ENCODE measurements at places on chromosomes 12 and 14. TPM values are rescaled to one million over a fixed set of nuclear protein-coding genes. Genes with fewer than 3 reads are reported as not detected.

DNA sequence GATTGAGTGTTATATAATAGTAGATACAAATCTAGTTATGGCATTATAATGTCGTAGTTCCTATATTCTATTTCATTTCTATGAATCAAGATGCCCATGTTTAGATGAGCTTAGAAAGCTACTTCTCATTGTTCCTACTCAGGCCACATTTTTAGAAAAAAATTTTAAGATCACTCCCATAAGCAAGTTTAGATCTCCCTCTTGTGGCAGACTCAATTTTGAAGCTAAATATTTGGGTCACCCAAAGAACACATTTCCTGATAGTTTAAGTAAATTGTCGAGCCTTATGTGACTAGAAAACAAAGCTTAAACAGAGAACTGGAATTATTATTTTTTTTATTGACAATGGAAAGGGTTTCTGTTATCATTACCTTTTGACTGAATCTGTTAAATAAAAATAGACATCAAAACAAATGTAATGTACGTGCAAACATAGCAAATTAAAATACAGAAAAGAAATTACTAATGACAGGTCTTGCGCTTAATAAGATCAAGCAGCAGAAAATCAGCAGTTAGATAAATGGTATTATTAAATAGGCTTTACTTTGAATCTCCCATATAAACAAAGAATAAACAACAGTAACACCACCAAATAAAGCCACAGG is 180.2 kb downstream of the ACSS3 start:
- no peak for DNase-seq

DNA sequence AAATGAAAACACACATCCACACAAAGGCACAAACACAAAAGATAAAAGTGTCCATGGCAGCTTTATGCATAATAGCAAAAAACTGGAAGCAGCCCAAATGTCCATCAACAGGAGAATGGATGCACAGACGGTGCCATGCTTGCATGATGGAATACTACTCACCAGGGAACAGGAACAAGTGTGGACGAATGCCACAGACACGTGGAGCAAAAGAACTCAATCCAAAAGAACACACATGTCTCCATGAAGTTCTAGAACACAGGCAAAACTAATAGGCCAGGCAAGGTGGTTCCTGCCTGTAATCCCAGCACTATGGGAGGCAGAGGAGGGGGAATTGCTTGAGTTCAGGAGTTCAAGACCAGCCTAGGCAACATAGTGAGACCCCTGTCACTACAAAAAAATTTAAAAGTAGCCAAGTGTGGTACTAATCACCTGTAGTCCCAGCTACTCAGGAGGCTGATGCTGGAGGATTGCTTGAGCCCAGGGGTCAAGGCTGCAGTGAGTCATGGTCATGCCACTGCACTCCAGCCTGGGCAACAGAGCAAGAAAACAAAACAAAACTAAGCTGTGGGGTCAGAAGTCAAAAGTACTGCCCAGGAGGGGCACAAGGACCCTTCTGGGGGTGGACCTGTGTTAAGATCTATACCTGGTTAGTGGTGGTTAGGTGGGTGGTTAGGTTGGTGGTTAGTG is 7.3 kb upstream of the TMEM119 start:
- DNase-seq = no peak

DNA sequence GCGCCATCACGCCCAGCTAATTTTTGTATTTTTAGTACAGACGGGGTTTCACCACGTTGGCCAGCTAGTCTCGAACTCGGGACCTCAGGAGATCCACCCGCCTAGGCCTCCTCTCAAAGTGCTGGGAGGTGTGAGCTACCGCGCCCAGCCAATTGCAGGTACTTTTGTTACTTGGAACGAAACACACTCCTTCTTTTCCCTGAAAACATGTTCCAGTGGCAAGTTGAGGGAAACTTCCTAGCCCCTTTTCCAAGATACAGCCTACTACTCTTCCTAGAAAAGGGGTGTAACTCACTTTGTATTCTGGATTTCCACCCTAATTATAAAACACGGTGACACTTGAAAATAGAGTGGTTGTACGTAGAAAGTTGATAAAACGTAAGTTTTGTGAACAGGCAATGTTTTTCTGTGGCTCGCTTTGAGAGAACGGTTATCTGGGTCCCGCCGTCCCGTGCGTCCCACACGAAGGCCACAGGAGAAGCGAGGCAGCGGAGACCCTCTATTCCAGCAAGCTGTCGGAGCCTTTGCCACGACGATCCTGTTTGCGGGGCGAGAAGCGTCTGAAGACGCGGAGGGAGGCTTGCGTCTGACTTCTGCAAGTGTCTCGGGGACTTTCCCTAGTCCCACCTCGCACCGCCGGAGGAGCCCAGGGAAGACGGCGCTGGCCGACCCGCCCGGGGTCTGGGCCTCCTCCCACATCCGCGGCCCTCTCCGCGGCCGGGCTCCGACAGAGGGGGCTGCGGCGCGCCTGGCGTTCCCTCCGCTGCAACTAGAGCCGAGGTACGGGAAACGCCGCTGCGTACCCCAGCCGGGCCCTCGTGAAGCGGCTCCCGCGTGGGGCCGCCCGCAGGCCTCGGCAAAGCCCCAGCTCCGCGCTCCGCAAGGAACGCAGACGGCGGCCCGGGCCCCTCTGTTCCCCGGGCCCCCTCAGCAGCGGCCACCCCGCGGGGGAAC is 745 bp downstream of the CDCA4 start:
- DNase-seq = peak; percentile 53

DNA sequence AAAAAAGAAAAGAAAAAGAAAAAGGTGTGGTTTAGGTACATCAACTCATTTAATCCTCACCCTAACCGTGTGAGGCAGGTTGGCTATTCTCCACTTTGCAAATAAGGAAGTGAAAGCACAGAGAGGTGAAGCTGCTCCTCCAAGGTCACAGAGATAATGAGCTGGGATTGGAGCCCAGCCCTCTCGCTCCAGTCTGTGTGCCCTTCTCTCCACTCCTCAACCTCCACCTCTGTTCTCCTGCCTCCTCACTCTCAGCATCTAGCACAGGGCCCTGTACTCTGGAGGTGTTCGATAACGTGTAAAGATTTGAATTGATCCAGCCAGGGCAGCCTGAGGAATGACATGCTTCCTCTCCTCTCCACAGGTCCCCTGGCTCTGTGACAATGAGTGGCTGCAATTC is 502.3 kb downstream of the TMEM132D start:
- DNase-seq = no peak

PTPN21 gene
- polyA plus RNA-seq = 5.3 TPM

GRCh38 chr14:26594756-26595545 is 2.9 kb downstream of the NOVA1 start:
- DNase-seq = peak; percentile 2
